ENCODE measurements at places on chromosomes 13 and 19.

DNA sequence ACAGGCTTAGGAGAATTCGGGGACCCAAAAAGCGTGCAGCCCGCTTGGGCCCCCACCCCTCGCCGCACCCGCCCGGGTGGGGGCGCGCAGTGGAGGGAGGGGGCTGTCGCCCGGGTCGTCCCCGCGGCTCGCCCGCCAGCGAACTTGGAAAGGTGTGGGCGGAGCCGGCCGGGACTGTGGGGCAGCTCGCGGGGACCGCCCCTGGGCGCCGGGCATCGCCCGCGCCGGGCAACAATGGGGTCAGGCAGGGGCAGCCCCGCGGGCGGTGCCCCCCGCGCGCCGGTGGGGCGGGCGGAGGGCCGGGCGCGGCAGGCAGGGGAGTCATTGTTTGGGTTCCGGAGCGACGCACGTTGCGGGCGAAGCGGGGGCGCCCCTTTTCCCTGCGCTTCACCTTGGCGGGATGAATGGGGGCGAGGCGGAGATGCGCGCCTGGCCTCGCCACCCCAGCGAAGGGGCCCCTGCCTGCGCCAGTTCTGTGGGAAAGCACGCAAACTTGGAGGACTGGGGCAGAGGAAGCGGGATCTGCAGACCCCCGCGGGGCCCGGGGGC lies 647 bp upstream of the KLF12 start:
- DNase-seq: peak; percentile 80

DNA sequence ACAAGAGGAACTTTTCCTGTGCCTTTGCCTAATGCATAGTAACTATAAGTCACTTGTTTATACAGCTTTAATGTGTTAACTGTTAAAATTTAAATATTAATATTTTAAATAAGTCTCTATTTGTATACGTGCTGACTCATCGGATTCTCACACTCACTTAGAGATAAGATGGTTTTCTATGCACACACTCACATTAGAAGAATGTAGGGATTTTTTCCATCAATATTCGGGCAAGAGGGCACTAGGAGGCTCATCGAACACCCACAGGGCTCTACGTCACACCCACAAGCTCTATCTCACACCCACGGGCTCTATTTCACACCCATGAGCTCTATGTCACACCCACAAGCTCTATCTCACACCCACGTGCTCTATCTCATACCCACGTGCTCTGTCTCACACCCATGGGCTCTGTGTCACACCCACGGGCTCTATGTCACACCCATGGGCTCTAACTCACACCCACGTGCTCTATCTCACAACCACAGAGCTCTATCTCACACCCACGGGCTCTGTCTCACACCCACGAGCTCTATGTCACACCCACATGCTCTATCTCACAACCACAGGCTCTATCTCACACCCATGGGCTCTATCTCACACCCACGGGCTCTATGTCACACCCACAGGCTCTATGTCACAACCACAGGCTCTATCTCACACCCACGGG lies 73.4 kb downstream of the COL4A2 start:
- DNase-seq: no peak

GRCh38 chr13:33259296-33259695 lies 26.3 kb downstream of the STARD13 start:
- no peak for DNase-seq

GRCh38 chr19:11152318-11153062 lies 3.1 kb downstream of the SPC24 start:
- no peak for DNase-seq

- no peak for DNase-seq
These were observed 48.8 kb downstream of the DCLK1 start for GRCh38 chr13:36082396-36082795.

DNA sequence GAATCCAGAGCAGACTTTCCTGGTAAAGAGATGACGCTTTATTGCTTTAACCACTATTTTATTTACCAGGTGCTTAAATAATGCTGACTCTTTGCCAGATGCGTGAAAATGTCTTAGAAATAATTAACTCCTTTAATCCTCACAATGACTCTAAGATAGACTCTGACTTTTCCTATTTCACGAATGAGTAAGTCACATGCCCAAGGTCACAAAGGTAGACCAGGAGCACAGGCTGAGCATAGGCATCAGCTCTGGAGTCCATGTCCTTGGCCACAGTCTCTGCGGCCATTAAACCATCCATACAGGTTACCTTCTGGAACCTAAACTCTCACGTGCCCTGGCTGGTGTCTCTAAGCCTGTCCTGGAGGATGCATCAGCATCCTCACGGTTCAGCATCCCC lies 87.3 kb downstream of the ERCC5 start:
- DNase-seq: no peak

DNA sequence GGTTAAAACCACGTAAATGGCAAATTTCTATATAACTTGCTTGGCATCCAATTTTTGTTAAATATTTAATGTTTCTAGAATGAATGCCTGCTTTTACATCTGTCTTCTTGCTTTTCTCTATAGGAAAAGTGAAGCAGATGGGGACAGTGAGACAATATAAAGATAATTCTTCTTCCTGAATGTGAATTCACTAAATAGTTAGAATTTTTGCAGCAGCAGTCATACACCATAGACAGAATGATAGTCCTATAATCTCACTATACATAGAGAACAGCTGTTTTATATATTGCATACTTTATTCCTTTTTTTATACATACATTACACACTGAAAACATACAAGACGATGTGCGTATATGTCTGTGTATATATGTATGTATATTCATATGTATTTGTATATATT lies 1127.3 kb downstream of the PCDH9 start:
- DNase-seq: no peak

DNA sequence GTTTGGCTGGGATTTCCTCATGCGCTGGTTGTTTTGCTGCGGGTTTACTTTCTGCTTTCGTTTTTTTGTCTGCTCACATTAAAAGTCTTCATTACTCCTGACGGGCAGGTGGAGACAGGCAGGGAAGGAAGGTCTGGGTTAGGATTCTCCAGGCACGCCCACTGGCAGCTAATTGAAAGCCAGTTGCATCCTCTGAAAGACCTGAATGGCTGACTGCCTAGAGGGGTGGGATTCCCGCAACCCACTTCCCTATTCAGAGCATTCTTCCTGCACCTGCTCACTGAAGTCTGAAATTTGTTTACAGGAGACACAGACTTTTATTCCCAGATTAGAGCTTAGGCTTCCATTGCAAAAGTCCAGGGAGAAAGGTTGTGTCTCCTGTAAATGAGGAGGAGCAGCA lies 172.0 kb downstream of the UQCRFS1 start:
- DNase-seq: no peak

DNA sequence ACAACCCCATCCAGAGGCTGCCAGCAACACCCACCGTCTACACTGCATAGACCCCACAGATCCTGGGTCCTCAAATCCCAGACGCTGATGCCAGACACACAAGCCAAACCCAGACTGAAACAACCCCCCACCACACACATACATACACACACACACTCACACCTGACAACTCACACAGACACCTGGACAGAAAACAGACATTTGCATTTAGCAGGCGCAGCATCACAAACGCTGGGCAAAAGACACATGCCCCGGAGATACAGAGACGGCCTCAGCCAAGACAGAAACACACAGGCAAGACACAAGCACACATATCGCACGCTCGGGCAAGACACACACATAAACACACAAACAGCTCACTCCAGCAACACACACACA lies 1.3 kb downstream of the BBC3 start:
- DNase-seq: no peak

DNA sequence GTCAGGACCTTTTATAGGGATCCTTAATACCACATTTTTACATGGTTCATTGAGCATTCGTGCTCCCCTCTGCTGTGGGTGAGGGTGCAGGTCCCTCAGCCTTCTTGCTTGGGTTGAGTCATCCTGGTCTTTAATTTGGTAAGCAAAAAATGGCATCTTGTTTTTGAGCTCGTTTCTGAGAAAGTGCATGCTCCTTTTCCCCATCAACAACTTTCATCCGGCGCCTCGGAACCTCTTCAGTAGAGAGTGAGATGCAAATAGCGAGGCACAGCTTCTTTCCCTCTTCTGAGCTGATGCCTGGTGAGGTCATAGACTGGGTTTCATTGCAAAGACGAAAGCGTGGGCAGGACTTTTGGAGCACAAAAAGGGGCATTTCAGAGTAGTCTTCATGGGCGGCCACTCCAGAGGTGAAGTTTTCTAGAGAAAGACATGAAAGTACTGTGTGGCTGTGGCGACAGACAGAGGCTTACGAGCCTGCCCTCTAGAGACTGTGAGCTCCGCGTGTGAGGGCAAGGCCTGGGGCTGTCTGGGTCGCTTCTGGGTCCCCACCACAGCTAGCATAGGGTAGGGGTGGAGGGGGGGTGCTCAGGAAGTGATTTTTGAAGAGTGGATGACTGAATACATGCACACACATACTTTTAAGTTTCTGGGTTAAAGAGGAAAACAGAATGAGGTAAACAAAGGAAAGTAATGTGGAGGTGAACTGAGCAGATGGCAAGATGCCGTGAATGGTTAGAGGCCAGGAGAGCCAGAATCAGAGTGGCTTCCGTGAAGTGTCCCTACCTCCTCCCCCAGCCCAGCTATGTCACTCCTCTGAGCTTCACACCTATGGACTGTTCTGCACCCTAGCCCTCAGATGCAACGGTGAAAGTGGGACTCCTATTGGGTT lies 44.3 kb downstream of the BBC3 start:
- DNase-seq: peak; percentile 87

GRCh38 chr19:13887517-13887916 lies 10.6 kb downstream of the NANOS3 start:
- DNase-seq: no peak

DNA sequence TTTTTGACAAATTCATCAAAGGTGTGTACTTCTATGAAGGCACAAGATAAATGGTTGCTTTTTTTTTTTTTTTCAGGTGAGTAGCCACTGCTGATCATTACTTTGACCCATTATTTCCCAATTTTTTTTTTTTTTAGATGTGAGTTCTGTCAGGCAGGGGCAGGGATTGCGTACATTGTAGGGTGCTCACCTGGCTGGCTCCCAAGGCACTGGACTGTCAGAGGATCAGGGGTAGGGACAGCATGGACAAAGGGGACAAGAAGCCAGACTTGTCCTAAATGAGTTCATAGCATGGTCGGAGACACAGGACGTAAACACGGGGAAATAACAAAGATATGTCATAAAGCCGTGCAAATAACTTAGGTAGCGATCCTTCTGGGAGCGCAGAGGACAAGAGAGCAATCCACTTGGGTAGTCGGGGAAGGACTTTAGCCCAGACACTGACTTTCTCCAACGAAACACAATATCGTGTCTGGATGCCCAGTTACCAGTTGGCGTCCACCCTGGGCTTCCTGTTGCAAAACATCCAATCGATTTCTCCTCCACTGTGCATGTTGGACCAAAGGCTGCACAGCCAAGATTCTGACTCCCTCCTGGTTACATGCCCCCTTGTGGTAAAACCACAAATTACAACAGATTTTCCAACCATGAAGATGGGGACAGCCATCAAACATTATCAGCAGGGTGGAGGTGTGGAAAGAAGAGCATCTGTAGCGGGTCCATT lies 27.5 kb upstream of the KATNAL1 start:
- DNase-seq: no peak

GRCh38 chr13:108182652-108183051 lies 32.7 kb downstream of the LIG4 start:
- no peak for DNase-seq

DNA sequence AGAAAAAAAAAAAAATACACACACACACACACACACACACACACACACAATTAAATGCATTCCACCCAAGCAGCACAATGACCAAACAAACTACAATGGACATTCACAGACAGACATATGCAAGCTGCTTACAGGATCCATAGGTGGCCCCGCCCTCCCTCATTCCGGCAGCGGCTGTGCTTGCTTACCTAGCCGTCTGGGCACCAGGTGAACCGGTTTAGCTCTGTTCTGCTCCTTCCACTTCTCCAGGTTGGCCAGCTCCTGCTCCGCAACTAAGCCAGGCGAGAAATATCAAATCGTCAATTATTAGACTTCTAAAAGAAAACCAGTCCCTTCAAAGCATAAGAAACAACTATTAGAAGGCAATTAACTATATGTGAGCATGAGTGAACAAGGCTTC lies 23.1 kb downstream of the EPSTI1 start:
- no peak for DNase-seq

Measured in activated naive CD8-positive, alpha-beta T cell treated with anti-CD3 and anti-CD28 coated beads for 36 hours (primary cell).